Activated CD4-positive, alpha-beta T cell treated with anti-CD3 and anti-CD28 coated beads, Interleukin-2, amount 50 U/mL, for 48 hours (primary cell): ENCODE measurements at places on chromosomes 11 and 22.

GRCh38 chr22:50074551-50075530 lies 10.4 kb downstream of the MLC1 start:
- no peak for DNase-seq

GRCh38 chr22:46027211-46028105 lies 50.5 kb upstream of the WNT7B start:
- DNase-seq, result no peak

DNA sequence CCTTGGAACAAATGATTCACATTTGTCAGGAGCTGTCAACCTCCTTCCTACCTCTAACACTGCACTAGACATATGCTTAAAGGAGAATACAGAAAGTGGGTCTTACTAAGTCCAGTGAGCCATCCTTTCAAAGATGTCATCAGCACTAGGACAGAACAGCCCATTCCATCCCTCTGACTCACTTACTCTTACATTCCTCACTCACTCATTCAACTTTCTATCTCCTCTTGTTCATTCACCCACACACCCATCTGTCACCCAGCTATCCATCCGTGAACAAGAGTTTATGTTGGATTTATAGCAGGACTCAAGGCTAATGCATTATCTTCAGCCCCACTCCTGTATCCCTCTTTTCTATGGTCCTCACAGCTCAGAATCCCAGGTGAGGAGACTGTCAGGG lies 9.1 kb downstream of the INSC start:
- DNase-seq, result no peak

- no peak for DNase-seq
Measured at GRCh38 chr11:11717064-11717725, 95.4 kb upstream of the GALNT18 start.

DNA sequence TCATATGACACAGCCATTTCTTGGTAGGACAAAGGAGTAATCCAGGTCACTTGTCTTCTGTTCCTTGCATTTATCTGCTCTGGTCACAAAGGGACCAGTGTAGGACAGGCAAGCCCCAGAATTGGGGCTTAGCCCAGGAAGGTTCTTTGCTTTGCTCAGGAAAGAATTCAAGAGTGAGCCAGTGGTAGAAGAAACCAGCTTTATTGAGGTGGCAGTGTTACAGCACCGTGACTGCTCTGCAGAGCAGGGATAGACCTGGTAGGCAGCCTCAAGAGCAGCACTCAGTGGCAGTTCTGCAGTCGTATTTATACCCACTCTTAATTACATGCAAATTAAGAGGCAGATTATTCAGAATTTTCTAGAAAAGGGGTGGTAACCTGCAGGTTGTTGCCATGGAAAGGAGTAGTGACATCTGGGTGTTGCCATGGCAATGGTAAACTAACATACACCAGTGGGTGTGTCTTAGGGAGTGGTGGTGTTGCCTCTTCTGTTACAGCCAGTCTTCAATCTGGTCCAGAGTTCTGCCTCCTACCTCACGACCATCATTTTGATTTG lies 84.9 kb upstream of the RAB1B start:
- no peak for DNase-seq

DNA sequence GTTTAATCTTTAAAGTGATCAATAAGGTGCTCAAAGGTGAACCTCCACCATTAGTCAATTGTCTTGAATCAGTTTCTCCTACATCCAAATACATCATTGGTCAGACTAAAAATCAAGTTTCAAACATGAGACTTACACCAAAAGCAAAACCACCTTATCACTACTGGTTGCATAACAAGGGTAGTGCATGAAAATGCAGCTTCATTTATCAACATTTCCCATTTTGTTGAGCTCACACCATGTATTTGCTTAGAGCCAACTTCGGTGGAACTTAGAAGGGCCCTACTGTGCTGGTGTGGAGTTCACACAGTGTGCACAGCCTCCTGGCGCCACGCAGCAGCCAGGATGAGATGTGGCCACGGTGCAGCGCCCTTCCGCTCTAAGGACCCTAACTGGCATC lies 23.1 kb upstream of the PHLDA2 start:
- no peak for DNase-seq

DNA sequence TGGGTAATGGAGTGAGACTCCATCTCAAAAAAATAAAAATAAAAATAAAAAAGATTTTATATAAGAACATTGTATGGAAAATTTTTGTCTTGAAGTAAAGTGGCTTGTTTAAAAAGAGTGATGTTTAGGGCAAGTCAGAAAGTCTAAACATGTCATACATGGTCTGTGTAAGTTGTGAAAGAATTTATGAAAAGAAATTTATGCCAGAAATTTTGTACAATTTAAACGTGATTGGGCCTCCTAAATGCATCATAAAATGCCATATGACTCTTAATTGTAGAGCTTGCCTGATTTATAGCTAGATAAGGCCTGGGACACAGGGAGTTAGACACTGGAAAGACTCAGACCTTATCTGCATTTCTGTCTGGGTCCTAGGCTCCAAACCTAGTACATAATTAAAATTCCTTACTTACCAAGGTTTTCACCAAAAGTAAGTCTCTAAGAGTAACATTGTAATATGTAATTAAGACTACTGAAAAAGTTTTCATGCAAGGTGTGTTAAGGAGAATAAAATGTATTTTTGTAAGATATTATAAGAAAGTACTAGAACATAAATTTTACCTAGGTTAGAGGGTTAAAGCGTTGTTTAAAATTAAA lies 110.5 kb downstream of the AASDHPPT start:
- no peak for DNase-seq

- no peak for DNase-seq
Measured at GRCh38 chr11:118933486-118933885, 7.8 kb upstream of the BCL9L start.

GRCh38 chr11:108958368-108959104 lies 293.7 kb downstream of the DDX10 start:
- DNase-seq, result no peak

GRCh38 chr11:132686886-132687285 lies 845.4 kb downstream of the OPCML start:
- no peak for DNase-seq

GRCh38 chr11:134579724-134580609 lies 167.9 kb upstream of the B3GAT1 start:
- DNase-seq, result no peak

DNA sequence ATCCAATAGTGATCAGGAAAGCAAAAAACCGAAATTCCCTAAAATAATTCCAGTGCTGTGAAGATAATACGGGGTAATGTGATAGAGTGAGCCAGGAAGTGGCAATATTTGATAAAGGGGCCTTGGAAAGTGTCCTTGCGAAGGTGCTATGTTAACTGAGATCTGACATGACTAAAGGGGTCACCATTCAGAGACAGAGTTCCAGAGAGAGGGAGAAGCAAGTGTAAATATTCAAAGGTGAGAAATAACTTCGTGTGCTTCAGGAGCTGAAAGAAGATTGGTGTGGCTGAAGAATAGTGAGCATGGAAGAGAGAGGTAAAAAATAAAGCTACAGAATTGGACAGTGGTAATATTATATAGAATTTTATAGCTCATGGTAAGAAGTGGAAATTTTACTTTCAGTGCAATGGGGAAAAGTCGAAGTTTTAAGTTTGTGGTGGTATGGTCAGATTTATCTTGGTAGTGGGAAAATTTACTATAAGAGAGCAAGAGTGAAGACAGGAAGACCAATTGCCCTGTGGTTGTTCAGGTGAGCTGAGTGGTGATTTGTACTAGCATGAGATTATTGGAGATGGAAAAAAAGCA lies 164.5 kb downstream of the JRKL start:
- DNase-seq, result no peak
